ENCODE measurements at places on chromosomes 13 and 19.

GRCh38 chr13:25738342-25739196, 313.2 kb downstream of the SHISA2 start:
- DNase-seq, result no peak

DNA sequence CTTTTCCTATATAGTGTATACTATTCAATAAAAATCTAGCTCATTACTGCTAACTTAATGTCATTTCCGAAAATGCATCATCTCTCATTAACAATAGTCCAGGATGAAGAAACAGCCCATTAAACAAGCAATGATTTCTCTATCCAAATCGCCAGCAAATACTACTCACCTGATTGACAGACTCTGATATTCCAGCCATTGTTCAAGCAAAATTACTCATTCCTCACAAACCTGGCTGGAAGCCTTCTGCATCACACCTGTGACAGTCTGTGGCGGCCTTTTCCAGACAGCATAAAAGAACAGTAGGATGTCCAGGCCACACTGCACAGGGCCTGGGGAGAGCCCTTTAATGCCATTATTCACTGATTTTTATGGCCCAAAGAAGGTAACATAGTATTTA, 115.9 kb downstream of the ABCC4 start:
- DNase-seq, result no peak

DNA sequence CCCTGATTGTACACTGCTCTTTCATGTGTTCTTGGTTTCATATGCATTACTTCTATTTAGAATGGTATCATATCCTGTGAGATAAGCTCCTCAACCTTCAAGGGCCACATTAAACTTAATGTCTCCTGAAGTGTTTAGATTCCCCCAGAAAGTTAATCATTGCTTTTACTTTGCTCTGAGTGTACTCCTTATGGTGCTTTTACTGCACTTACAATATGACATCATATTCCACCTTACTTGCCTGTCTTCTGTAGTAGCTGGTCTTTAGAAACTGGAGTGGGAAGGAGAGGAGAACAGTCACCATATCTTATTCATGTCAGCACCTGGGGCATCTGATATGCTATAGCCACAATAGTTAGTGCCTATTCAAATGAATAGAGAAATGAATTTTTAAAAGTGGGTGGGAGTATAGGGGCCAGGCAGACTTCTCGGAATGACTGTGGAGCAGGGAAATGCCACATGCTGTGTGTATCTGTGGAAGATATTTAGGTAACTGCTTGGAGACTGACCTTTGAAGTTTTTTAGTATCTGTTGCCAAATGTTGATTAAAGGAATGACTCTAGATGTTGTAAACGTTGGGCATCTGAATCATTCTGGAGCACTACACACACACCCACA, 40.2 kb downstream of the SLAIN1 start:
- no peak for DNase-seq

GRCh38 chr13:101454767-101455166, 2.3 kb downstream of the ITGBL1 start:
- no peak for DNase-seq

DNA sequence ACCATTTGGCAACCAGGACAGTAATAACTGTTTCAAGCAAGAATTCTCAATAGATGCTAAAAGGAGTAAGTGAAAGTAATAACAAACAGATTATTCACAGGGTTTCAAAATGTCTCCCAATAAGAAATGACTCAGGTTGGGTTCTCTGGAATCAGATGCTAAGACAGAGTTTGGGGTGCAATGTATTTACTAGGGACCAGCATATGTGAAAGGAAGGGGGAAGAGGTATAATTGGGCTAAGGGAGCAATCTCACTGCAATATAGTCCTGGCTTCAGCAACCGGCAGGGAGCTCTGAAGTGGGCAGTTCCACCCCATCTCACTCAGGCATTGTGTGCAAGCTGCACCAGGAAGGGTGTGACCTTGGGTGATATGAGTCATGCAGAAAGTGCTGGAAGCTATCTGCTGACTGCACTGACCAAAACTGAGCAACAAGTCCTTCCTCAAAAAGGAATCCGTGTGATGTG, 23.4 kb downstream of the ZDHHC20 start:
- DNase-seq, result peak; percentile 45

GRCh38 chr19:41309180-41310032, 566 bp upstream of the CCDC97 start:
- DNase-seq, result no peak

GRCh38 chr13:77325371-77325980, 1.4 kb downstream of the MYCBP2 start:
- DNase-seq, result peak; percentile 23

GRCh38 chr19:54653181-54653809, 9.5 kb upstream of the LILRB4 start:
- DNase-seq, result no peak

- no peak for DNase-seq
Observed at GRCh38 chr13:97328222-97328790, 105.7 kb upstream of the RAP2A start.

DNA sequence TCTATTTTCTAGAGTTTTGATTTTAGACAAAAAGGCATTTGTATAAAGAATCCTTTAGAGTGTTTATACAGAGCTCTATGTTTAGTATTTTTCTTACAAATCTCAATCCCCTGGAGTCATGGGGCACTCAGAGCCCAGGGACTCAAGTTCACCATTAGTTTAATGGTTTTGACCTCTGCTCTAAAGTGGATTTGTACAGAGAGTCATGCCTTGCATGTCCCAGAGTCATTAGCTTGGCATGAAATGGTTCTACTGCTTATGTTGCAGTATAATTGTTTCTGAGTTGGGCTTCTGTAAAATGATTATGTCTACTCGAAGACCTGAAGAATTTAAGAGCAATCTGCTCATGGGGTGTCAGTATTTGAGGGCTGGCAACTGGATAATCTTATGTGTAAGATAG, 406.2 kb downstream of the DLEU7 start:
- DNase-seq, result no peak

DNA sequence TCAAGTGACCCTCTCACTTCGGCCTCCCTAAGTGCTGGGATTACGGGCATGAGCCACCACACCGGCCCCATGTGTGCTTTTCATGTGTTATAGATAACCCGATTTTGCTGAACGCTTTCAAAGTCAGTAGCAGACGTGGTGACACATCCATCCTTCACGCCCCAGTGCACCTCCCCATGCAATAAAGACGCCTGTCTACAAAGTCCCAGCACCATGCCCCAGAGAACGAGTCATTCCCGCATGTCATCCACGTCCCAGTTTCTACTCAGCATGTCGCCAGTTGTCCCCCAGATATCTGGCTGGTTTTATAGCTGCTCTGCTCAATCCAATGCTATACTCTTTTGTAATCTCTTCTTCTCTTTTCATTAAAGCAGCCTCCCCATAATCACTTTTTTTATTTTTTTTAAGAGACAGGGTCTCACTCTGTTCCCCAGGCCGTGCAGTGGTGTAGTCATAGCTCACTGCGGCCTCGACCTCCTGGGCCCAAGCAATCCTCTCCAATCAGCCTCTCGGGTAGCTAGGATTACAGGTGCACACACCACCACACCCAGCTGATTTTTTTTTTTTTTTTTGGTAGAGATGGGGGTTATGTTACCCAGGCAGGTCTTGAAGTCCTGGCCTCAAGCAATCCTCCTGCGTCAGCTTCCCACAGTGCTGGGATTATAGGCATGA, 42.5 kb downstream of the DNM2 start:
- DNase-seq, result no peak

DNA sequence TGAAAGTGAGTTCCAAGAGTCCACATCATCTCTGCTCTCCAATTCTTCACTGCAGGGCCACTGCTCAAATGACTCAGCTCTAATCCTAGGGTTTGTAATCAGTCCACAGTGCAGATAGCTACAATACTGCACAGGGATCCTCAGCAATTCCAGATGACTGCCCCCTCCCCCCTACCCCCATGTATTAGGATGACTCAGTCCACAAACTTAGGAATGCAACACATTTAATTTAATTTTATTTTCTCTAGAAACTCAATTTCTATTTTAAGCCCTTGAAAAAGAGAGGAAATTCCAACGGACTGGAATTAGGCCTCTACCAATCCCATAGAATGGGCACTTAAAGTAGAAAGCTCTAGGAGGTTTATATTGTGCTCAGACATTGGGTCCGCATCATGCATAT, 173.8 kb upstream of the SOX21 start:
- DNase-seq, result no peak

- DNase-seq, result no peak
Observed at GRCh38 chr13:89748716-89749115, 1598.8 kb upstream of the MIR17HG start.

- DNase-seq, result no peak
Observed at GRCh38 chr19:18491995-18492953, 29.6 kb downstream of the ELL start.

DNA sequence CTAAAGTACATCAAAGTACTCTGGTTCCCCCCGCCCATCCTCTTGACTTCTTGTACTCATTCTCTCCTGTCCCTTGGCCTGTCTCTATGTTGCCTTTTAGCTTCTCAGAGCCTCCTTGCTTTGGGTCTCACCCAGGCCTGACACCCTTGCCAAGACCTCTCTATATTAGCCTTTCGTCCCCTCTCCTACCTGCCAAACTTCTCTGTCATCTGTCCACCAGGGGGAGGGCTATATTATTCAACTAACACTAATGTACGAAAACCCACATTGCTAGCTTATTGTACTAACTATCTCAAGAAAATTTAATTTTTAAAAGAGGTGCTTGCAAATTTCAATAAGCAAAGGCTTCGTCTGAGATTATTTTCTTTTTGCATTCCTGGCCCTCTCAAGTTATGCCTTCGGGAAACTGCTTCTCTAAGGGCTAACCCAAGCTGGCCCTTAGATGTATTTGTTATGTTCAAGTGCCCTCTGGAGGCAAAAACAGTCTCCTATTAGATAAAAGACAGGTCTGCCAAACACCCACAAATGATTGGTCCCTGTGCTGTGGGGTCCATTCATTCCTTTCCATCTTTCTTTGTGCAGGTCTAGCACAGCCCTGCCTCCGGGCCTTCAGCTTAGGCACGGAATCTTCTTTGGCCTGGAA, 6.3 kb upstream of the MRPS31 start:
- DNase-seq, result peak; percentile 53

- no peak for DNase-seq
Observed at GRCh38 chr19:13574933-13575332, 68.7 kb upstream of the CACNA1A start.

DNA sequence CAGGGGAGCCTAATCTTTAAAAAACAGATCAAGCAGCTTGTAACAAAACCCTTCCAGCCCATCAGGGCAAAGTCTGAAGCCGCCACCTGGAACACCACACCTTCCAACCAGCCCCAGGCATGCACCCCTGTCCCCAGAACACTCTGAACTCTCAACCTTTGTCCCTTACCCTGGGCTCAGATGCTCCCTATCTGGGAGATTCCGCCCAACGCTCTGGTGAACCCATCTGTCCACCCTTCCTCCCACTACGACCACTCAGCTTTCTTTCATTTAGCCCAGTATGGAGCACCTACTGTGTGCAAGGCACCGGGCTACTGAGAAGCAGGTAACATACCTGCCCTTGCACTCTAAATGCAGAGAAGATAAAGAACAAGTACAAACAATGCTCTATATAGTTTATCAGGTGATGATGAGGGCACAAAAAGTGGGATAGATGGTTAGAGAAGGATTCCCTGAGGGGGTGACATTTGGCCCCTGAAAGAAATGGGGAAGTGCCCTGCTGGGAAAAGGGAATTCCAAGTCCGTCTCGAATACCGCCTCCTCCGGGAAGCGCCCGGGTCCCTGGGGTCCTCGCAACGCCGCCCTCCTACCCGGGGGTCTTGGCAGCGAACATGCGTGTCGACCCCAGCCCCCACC, 629 bp downstream of the PEPD start:
- no peak for DNase-seq

DNA sequence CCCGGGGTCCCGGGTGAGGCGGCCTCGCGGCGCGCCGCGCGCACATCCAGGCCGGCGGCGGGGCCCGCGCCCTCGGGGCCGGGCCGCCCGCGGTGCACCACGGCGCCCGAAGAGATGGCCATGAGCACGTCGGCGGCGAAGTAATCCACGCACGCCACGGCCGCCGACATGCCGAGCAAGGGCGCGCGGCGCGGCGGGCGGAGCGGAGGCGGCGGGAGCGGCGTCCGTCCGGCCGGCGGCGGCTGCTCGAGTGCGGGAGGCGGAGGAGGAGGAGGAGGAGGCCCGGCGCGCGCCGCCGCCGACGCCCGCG, at the start of gene KLF16:
Gene KLF16, minus strand, starts transcription at position 252 of the 310 bp plus-strand sequence. Its CDS starts 82 bp downstream, at position 170.
- DNase-seq, result no peak

DNA sequence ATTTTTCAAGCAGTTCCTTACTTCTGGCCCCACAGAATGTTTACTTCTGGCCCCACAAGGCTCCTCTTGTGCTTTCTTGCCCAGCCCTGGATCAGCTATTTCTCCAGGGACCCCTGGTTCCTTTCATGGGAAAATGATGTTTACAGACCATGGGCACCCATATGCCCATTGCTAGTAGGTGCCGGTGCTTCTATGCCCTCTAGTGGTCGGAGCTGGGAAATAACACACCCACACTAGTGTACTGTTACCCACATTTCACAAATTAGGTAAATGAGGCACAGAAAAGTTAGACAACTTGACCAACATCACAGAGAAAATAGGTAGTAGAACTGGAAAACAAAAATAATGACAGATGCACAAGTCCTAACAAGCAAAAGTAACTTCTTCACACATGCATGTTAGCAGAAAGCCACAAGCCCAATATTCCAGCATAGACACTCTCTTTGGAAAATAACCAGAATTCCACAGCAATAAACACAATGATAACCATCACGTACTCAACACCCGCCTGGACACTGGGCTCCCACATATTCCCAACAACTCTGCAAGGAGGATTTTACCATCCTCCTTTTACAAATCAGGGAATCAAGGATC, 1.3 kb upstream of the CEACAM6 start:
- peak; percentile 65 for DNase-seq

DNA sequence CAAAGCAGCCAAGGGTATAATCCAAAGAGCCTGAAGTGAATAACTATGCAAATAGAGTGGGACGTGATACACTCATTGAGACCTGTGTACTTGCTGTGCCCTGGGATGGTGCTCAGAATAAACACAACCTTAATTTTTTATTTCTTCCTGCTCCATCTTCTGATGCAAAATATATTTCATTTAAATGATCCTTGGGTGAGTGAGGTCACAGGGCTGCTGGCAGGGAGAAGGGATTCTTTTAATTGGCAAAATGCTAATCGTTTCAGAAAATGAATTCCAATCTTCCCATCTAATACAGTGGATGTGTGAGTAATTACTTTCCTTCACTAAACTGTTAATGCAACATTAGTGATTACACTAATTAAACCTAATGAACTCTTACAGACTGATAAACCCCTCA, 63.5 kb downstream of the SIAH3 start:
- no peak for DNase-seq

GRCh38 chr13:85825454-85825853, 26.2 kb upstream of the SLITRK6 start:
- no peak for DNase-seq

DNA sequence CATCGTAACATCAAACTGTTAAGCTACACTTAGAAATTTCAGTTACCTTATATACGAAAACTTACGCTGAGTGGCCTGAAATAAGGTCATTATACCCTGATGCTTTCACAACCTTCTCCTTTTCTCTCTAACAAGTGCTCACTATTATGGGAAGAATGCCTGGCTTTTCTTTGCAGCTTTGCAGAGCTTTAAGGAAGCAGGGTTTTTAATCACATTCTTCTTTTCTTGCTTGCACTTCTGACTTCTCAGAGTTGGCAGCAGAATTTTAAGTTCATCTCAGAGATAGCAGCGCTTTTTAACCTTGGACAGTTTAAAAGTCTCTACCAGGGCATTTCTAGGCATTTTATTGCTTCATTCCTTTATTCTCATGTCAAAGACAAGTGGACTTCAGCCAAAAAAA, 285.1 kb downstream of the SPRY2 start:
- DNase-seq, result no peak
